ENCODE measurements at places on chromosomes 3 and 15.

GRCh38 chr15:90774731-90775514, 57.8 kb downstream of the BLM start:
- no peak for DNase-seq

DNA sequence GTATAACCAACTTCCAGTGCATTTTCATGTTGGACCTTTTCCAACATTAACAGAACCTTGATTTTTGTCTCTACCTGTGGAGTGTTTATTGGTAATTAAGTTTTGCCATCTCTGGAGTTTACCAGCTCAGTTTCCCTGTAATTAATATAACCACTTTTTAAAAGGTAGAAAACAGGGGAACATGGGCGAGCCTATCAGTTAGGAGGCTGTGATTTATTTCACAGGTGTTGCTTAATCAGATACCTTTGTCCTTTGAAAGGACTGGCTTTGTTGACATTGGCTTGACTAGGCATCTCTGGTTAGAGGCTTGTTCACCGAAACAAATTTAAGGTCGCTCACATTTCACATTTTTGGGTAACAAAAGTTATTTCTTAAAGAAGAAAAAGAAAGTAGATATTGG, 622 bp downstream of the NAALADL2 start:
- DNase-seq = no peak

DNA sequence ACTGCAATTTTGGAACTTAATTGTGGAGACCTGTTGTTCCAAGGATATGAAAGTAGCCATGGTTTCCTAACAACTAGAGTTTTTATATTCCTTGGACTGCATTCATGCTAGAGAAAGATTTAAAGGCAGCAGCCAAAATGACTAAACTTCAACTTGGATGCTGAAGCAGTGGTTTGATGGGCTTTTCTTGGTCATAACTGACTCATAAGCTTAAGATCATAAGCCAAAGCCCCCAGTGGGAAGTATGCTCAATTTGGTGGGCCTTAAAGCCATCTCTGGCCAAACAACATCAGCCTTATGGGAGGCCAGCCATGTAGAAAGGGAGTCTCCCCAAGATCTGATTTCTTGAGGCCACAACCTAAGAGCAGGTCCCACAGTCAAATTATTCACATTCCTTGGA, 80.2 kb downstream of the ZNF280D start:
- DNase-seq = no peak

- no peak for DNase-seq
These were observed at the start of gene SST for GRCh38 chr3:187669675-187670504. SST (minus strand) TSS chr3:187670394; CDS start chr3:187670291, 103 bp downstream.

DNA sequence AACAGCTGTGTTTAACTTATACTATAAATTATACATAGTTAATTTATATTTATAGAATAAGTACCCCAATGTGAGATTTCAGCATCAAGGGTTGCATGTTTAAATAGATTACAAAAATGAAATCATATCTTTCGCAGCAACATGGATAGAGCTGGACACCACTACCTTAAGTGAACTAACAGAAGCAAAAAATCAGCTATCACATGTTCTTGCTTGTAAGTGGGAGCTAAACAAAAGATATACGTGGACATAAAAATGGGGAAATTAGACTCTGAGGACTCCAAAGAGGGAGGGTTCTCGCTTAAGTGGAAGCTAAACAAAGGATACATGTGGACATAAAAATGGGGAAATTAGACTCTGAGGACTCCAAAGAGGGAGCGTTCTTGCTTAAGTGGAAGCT, 626.5 kb upstream of the DPPA4 start:
- DNase-seq = no peak

GRCh38 chr3:95567346-95567745, 1247.0 kb upstream of the EPHA6 start:
- no peak for DNase-seq

GRCh38 chr3:164460851-164461250, 617.4 kb downstream of the SI start:
- no peak for DNase-seq

DNA sequence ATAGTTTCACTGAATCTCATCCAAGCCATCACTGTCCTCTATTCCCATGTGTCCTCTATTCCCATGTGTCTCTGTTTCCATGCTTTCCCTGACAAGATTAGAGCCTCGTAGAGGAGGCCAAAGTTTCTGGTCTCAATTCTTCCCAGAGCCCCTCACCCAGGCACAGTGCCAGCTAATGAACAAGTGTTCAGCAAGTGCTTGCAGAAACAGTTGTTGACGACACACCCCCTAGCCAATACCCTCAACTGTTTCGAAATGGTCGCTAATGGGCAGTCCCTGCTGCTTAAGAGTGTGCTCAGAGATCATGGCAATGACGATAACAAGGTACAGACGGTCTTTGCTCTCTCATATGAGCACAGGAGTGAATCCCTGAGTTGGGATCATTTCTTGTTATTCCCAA, 73.4 kb downstream of the FAM174B start:
- no peak for DNase-seq

DNA sequence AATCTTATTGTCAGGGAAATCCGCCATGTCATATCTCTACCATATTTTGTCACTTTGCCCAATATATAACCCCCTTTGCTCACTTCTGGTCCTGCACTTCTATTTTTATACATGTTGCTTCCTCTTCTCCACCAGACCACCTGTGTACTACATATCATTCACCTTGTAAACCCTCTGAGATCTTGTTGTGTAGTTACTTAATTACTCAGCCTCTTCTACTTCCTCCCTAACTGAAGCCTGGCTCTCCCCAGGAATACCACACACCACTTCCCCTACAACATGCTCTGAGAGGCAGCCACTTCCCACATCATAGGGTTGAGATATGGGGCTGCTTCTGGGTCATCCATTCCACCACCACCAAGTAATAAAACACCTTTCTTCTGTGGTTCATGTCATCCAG, 10.0 kb downstream of the HEXA start:
- no peak for DNase-seq

- no peak for DNase-seq
These were observed 8.3 kb downstream of the TMPRSS7 start for GRCh38 chr3:112042842-112043280.

GRCh38 chr3:57164657-57165573, at the start of gene IL17RD:
IL17RD (minus strand) TSS chr3:57165353; CDS start chr3:57165286, 67 bp downstream.
- DNase-seq = no peak

GRCh38 chr3:50610181-50610971, 1.2 kb downstream of the CISH start:
- no peak for DNase-seq

DNA sequence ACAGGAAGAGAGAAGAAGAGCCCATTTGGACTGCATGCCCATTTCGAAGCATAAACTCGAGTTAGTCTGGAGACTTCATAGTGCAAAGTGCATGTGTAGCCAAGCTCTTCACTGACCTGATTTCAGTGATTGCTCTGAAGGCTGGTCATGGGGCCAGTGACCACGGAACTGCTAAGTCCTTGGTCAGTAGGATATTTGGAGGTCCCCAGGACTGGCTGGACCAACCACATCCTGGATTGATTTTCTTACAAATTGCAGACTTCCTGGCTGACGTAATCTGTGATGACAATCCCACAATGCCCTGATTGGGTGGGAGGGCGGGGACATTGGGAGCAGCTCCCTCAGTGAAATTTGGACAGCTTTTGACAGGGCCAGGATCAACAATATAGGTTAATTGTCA, 233.4 kb downstream of the CACNA2D3 start:
- no peak for DNase-seq

DNA sequence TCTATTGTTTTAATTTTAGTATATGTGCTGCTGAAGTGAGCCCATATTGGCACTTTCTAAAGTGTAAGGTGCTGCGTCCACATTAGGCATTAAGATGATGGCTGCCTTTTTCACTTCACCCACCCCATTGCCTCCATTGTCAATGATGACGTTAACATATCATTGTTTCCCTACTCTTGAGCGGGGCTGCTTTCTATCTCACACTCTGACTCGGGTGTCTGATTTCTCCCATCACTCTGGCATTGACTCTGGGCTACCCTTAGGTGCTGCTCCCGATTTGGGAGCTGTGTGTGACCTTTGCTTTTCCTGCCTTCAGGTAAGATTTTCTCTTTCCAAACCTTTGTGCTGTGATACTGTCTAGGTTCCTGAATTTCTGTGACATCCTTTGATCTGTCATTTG, 28.8 kb downstream of the CGNL1 start:
- DNase-seq = no peak
